Left hindlimb (tissue), 1 donor: ENCODE measurements at places on chromosomes 12 and 14.

DNA sequence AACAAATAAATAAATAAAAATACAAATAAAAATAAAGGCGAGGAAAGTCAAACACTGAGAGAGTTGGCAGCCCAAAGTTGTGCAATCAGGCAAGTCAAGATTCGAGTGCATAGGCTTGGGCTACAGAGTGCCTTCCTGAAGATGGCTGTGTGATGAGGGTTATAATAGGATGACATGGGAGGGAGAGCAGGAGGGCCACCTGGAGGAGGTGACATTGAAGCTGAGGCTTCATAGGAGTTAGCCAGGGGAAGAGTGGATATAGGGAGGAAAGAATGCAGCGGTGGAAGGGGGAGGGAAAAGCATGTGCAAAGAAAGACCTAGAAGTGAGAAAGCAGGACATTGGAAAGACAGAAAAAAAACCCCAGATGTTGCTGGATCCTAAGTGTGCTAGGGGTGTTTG, 53.1 kb downstream of the YEATS4 start:
- DNase-seq = no peak

DNA sequence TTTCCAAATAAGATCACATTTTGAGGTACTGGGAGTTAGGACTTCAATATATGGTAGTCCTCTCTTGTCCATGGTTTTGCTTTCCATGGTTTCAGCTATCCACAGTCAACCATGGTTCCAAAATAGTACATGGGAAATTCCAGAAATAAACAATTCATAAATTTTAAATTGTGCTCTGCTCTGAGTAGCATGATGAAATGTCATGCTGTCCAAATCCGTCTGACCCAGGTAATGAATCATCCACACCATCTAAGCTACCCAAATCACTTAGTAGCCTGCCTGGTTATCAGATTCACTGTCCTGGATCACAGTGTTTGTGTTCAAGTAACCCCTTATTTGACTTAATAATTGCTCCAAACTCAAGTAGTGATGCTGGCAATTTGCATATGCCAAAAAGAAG, 197.9 kb downstream of the TMTC3 start:
- no peak for DNase-seq

GRCh38 chr12:69792533-69792932, 32.5 kb upstream of the MYRFL start:
- DNase-seq = no peak

GRCh38 chr12:75756771-75757170, 245.4 kb upstream of the KRR1 start:
- no peak for DNase-seq

DNA sequence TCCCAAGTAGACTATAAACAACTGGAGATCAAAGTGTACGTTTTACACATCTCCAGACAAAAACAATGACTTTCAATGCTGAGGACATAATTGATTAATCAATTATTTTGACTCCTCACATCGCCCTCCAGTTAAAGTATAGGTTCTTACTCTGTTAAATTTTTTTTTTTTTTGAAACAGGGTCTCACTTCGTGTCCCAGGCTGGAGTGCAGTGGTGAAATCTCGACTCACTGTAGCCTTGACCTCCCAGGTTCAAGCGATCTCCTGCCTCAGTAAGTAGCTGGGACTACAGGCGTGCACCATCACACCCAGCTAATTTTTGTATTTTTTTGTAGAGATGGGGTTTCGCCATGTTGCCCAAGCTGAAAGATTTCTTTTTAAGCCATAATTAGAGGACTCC, 938 bp upstream of the CCNB1IP1 start:
- no peak for DNase-seq

DNA sequence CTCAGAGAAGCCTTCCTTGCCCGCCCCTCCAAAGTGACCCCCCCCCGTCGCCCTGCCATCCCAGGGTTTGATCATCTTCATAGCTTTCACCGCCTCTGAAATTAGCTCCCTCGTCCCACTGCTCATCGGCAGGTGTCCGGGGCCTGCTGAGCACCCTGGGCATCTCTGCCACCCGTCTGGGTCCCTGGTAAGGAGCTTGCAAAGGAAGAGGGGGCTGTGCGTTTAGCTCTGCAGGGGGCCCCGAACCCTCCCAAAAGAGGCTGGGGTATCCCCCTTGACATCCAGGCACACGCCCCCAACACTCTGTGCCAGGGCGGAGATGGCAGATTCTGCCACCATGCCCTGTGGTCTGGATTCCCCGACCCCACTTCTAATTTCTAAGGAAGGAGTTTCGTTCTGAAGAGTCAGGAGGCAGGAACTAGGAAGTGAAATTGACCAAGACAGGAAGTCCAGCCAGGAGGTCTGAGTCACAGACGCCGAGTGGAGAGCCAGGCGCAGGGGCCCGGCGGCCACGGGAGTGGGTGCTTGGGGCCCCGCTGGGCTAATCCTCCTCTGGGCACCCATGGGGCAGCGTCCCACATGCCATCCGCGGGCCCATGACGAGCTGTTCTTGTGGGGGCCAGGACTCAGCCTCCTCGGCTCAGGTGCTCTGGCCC, 95.7 kb downstream of the RFLNA start:
- DNase-seq = no peak

- DNase-seq = no peak
Measured at GRCh38 chr12:104720339-104721038, 237.6 kb downstream of the SLC41A2 start.

- DNase-seq = no peak
Measured at GRCh38 chr12:118459110-118459509, 82.8 kb downstream of the SUDS3 start.

DNA sequence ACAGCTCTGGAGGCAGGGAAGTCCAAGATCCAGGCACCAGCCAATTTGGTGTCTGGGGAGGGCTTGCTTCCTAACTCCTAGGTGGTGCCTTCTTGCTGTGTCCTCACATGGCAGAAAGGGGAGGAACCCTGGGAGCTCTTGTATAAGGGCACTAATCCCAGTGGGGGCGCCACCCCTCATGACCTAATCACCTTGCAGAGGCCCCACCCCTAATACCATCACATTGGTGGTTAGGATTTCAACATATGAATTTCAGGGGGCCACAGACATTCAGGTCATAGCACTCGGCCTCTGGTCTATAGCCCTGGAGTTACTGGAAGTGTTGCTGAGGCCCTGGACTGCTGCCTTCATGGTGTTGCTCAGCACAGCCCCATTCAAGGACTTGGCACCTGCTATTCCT, 14.6 kb downstream of the PSMD9 start:
- no peak for DNase-seq

- no peak for DNase-seq
Measured at GRCh38 chr14:97995531-97995930, 1198.3 kb downstream of the VRK1 start.

DNA sequence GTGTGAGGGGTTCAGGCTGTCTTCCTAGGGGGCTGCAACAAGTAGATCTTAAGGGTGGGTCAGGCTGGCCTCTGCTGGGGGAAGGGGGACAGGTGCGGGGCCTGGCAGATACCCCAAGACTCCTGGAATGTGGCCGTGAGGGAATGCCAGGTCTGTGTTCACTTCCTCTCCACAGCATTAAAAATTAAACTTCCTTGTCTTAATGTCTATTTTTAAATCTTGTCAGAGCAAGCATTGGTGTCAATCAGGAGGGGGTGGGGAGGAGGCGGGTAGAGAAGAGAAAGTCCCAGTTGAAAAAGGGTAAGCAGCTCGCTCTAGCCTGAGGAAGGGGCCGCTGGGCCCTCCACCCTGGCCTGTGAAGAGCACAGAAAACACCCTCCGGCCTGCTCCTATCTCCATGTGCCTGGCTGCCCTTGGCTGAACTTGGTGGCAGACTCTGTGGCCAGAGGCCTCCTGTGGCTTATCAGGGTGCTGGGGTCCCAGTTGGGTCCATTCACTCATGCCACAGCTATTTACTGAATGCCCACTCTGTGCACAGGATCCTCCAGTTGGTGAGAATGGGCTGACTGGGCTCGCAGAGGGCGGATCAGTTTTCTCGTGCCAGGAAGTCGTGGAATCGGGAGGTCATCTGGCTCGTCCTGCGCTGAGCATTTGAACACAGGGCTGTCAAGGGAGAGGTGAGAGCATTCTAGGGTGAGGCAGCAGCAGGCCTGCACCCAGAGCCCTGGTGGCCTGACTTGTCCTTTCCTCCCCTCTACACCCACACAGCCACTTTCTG, 128.8 kb downstream of the TSPAN9 start:
- no peak for DNase-seq

- no peak for DNase-seq
Measured at GRCh38 chr12:65200007-65200665, 30.8 kb downstream of the LEMD3 start.

- DNase-seq = no peak
Measured at GRCh38 chr14:98368221-98368620, 903.8 kb downstream of the BCL11B start.

DNA sequence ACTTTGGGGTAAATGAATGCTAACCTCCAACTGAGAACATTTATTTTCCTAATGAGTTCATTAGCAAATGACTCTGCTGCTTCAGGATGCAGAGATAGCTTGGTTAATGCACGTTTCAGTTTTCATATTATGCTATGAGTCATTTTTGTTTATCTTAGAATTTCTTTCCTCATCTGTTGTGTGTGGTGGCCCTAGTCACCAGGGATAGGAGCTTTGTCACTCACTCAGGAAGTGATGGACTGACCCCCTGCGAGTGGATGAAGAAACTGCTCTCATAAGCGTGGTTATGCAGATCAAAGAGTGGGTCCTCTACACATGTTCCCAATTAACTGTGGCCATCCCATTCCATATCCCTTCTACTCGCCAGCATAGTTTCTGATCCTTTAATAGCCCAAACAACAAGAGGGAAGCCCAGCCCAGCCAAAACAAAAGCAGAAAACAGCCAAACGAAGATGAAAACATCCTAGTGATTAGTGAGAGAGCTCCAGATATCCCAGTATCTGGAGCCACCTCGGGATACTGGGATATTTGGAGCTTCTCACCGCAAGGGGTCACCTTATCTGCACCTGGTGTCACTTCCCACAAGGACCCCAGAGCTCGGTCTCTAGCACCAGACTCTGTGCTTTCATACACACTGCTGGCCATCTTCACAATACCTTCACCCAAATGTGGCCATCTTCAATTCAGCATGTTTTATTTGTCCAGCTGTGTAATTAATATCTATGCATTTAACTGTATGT, 8.6 kb downstream of the TC2N start:
- DNase-seq = no peak

DNA sequence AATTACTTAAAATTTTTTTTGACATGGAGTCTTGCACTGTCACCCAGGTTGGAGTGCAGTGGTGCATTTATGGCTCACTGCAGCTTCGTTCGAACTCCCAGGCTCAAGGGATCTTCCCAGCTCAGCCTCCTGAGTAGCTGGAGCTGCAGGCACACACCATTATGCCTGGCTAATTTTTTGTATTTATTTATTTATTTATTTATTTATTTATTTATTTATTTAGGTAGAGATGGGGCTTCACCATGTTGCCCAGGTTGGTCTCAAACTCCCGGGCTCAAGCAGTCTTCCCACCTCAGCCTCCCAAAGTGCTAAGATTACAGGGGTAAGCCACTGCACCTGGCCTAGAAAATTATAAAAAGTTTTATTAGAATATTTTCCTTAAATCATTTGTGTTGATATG, 73.6 kb downstream of the DACT1 start:
- DNase-seq = no peak

DNA sequence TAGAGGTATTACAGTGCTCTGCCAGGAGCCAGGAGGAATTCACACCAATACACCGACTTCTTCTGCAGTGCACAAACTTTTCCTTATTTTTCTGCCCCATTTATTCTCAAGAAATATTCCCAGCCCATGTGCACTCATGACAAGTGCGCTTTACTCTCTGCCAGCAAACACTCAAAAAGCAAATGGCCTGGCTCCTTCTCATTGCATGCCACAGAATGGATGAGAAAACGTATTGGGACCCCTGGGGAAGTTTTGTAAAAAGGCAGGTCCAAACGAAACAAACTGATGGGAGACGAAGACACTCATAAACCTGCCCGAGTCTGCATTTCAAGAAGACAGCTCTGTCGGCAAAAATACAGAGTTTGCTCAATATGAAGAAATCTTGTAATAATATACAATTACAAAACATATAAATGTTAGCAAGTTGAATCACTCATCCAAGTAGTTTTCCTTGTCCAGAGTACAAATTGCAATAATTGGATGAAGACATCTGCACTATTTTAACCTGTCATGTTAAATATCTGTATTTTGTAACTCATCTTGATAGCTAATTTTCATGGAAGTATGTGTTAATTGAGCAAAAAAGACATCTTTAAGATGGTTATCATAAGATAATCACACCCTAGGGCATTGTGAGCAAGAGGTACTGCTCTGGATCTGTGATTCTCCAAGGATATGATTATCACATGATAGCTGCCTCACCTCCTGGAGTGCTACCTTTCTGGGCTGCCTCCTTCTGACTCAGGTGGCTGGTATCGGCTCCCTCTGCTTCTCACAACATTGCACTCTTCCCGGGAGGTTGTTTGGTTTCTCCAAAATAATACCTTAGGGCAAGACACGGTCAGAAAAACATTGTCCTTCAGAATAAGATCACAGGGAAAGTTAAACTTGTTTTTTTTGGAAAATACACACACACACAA, 260.8 kb upstream of the G2E3 start:
- DNase-seq = no peak

DNA sequence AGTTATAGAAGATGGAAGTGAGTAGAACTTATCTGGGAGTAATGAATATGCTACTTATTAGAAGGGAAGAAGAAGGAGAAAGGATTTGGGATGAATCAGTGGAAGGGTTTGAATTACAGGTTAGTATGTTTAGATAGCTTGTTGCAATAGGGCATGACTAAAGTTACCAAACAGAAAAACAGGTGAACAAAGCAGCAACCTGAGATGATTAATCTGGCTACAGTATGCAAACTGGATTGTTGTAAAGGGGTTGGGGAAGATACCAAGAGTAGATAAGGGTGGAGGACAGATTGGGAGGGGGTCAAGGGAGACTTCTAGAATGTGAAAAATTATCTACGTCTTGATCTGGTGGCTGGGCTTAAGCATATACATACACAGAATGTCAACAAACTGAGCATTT, 73.4 kb upstream of the CLEC14A start:
- no peak for DNase-seq

DNA sequence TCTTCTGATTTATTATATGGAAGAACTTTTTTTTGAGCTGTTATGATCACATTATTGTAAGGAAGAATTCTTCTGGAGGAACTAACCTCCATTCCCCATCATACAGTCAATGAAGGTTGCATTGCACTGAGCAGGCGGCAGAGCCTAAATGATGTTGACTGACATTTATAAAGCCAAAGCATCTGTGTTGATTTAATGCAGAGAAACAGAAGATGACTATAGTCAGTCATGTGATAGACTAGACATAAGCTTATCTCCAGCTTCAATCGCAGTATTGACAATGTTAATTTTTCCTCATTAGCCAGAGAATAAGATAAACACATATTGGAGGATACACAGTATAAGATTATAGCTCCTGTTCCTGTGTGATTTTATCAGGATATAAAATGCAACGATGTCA, 82.0 kb downstream of the PRICKLE1 start:
- DNase-seq = no peak

GRCh38 chr12:7797698-7798398, 8.6 kb downstream of the NANOG start:
- no peak for DNase-seq

- peak; percentile 60 for DNase-seq
Measured at GRCh38 chr12:52965337-52965731, 16.4 kb downstream of the KRT18 start.

DNA sequence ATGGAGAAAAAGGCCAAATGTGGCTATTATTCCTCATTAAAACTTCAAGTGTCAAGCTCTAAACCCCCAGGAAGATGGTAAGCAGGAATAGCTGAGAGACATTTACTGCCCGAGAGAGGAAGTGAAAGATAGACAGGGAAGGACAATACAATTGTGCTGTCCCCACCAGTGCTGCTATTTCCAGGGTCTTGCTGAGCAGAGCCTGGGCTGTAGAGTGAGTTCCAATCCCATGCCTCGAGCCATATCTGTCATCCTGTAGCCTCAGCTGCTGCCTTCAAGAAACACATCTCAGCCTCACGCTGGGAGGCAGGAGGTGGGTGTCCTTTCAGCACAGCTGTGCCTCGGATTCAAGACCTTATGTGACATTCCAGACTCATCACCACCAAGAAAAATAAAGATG, 114.0 kb downstream of the RPAP3 start:
- DNase-seq = no peak
